A172 (cell line): ENCODE measurements at places on chromosomes 11 and 22.
A peak's percentile ranks its signal among the peaks of the same experiment; 100 is the strongest.

GRCh38 chr11:120690406-120690805 is 178.9 kb downstream of the GRIK4 start:
- no peak for DNase-seq

DNA sequence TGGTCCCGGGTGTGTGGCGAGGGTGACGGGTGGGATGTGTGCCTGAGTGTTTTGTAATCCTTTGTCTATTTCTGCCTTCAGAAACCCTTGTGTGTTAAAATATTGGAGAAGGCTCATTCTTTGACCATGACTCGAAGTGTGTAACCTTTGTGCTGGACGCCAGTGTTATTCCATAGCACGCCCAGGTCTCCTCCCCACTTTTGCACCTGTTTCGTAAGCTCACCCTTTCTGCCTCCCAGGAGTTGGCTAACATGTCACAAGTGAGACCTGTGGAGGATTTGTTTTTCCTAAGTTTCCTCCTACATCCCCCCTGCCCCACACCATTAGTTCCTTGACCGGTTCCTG is 382 bp downstream of the C11orf54 start:
- DNase-seq, result no peak

GRCh38 chr11:106989078-106989455 is 29.2 kb downstream of the GUCY1A2 start:
- no peak for DNase-seq

GRCh38 chr11:29008481-29008880 is 900.3 kb downstream of the METTL15 start:
- no peak for DNase-seq

- DNase-seq, result no peak
These were observed 29.5 kb upstream of the FTH1 start for GRCh38 chr11:61996933-61997332.

GRCh38 chr22:46171940-46172339 is 21.6 kb downstream of the PPARA start:
- DNase-seq, result peak; percentile 76
